Bone marrow (tissue), 2 donors: ENCODE measurements at places on chromosomes 1 and 21.

GRCh38 chr1:234592240-234592639 lies 17.7 kb downstream of the IRF2BP2 start:
- no peak for DNase-seq

DNA sequence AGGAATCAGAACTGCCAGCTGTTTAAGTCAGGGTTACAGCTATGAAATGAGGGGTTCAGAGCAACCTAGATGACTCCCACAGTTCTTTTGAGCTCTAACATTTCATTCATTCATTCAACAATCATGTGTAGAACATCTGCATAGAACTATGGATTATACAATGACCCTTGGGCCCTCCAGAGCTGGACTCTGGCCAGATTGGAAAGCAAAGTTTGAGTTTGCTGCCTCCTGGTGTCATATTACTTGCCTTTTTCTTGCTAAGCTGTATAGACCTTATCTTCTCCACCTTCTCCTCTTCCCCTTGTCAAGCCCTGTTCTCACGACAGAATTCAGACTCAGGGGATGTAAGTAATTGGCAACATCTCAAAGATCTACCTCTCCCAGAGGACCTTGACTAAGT lies 4.0 kb downstream of the CASQ2 start:
- no peak for DNase-seq

DNA sequence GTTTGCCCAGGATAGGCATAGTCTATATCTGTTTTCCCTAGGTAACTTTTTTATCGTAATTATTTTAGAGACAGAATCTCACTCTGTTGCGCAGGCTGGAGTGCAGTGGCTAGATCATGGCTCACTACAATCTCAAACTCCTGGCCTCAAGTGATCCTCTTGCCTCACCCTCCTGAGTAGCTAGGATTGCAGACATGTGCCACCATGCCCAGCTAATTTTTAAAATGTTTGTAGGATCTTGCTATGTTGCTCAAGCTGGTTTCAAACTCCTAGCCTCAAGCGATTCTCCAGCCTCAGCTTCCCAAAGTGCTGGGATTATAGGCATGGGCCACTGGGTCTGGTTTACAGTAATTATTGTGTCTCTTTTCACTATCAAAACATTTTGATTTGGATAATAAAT lies 58.6 kb upstream of the SOX13 start:
- no peak for DNase-seq

- no peak for DNase-seq
These were observed 35.2 kb downstream of the KANK4 start for GRCh38 chr1:62283986-62284385.

- DNase-seq, result no peak
These were observed 11.0 kb upstream of the PGD start for GRCh38 chr1:10387677-10388386.

DNA sequence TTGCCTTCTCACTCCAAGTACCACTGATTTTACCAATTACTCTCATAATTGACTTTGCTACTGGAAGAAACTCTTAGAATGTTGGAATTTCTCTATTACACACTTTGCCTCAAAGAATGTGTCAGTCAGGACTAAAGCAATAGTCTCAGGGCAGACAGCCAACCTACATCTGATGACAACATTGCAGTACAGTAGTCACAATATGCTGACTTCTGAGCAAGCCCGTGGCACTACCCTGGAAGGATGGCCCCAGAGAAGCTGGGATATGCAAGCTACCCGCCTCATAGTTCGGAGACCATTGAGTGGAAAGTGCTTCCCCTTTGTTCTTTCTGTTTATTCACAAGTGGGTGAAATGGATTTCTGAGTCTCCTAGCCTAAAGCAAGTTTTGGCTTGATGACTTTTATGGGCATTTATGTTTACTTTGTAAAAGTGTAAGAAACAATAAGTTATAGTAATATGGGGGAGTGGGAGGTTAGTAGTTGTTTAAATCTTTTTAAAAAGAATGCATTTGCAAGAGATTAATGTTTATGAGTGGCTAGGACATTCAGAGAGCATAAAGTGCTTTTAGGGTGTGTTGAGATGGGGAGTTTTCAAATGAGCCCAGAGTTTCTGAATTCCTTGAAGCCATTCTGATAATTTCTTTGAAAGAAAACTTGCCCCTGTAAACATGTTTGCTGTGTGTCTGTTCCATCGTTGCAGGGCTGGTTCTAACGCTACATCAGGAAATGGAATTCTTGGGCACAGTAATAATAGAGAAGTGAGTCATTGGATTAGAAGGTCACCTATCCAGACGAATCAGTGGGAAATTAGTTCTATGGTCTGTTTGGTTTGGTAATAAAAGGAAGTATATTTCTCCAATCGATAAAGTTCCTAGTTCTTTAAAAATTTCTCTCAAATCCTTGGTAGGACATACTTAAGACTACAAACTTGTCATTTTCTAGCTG lies 63.8 kb downstream of the LMO4 start:
- no peak for DNase-seq
